Effector memory CD8-positive, alpha-beta T cell (primary cell): ENCODE measurements at places on chromosomes 12 and 14.

- DNase-seq: no peak
These were observed 207.2 kb downstream of the AACS start for GRCh38 chr12:125272383-125272933.

- DNase-seq: no peak
These were observed 67.0 kb downstream of the PTHLH start for GRCh38 chr12:27905285-27906126.

GRCh38 chr14:30678926-30679431, 56.9 kb downstream of the SCFD1 start:
- DNase-seq: no peak

GRCh38 chr12:12704593-12705230, 8.7 kb upstream of the GPR19 start:
- no peak for DNase-seq

GRCh38 chr14:30063746-30064145, 136.1 kb upstream of the PRKD1 start:
- no peak for DNase-seq

GRCh38 chr14:90703841-90704737, 112.1 kb downstream of the TTC7B start:
- no peak for DNase-seq

GRCh38 chr12:18296201-18296908, 35.0 kb downstream of the PIK3C2G start:
- no peak for DNase-seq

GRCh38 chr14:20617138-20618003, 24.1 kb downstream of the OR6S1 start:
- no peak for DNase-seq

DNA sequence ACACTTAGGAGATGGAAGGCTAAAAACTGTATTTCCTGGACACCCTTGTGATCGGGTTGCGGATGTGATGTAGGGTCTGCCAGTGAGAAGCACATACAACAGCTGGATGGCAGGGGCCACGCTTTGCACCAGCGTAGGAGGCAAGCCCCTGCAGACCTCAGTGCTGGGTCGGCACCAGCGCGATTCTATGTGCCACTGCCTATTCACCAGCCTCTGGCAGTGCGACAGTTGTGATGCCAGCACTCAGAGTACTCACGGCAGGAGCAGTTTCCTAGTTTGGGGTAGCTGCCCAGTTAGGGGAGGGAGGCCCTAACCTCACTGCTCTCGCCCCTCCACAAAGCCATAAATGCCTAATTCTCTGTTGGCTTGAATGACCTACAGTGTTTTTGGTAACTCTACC, 31.6 kb downstream of the SPTLC2 start:
- DNase-seq: no peak

GRCh38 chr14:51458563-51458955, 193.2 kb upstream of the FRMD6 start:
- DNase-seq: no peak

DNA sequence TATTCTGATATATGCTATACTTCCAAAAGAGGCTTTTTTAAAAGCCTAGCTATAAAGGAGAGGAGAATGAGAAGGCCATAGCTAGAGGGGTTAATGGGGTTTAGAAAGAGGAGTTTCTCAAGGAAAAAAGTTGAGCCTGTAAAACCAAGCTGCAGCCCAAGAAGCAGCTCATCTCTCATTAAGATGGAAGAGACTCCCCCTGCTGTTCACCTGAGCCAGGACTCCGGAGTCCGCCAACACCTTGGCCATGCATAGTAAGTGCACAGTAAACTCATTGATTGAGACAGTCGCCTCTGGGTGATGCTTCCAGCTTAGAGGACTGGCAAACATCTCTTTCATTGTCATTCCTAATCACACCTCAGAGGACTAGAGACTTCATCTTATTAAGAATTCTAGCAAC, 46.2 kb downstream of the ANO2 start:
- DNase-seq: no peak

DNA sequence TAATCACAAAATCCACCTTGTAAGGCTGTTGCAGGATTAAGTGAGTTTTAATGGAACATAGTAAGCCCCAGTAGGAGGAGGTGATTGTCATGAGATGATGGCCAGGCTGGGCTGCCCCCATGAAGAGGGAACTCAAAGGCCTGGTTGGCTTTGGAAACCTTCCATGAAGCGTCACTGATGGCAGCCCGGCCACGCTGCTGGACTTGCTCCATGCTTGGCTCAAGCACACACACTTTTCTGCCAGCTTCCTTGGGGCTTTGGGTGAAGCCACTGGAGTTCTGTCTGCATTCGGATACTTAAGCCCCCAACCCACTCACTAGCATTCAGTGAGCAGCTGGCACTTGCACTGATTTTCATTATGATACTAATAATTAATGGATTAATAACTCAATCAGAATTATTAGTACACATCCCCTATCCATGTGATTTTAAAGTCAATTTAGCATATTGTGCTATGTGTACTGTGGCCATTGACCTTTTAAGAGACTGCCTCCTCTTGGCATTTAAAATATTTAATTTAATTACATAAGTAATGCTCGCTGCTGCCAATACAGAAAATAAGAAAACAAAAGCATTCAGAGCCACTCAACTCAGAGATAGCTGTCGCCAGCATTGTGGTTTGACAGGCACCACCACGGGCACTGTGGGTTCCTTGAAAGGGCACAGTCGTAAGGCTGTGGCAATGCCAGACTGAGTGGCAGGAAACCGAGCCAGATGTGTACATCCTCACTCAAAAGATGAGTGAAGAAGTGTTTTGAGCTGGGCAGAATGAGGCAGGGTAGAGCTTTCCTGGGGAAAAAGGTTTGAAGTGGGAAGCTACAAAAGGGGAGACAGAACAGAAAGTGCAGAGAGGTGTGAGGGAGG, 15.9 kb downstream of the KRT85 start:
- peak; percentile 66 for DNase-seq

DNA sequence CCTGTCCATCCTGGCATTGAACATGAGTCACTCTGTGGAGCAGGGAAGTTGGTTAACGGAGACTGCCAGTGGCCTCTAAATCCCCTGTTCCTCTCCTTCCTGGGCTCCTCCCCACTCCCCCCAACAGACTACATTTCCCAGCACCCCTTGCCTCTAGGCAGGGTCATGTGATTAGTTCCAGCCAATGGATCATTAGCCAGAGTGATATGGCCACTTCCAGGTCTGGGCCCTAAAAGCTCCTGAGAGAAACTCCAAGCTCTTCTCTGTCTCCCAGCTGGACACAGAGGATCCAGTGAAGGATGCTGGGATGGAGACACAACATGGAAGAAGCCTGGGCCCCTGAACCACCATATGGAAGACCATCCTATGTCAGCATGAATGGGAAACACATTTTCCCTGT, 54.4 kb upstream of the RFLNA start:
- no peak for DNase-seq

GRCh38 chr12:14481201-14481600, 86.5 kb downstream of the PLBD1 start:
- DNase-seq: no peak

DNA sequence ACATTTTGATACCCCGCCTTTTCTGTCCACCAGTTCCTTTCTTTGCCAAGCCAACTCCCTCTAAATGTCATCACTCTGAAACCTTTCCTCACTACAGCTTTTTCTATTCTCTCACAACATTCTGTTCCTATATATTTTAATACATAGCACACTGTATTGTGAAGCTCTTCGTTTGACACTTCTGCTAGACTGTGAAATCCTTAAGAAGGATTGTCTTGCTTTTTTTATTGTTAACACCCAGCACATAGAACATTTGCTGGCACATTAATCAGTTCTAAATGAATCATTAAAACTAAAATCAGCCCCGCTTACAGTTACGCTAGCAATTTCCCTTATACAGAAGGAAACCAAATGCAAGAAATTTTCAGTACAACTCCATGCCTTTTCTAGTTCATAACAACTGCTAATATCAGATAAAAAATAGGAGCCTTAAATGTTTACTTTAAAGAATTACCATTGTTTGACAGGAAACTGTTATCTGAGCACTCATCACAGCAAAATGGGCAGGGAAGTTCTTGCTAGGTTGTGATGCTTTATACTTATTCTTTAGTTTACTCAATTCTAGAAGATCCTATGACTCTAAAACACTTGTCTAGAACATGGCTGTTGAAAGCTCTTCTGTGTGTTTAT, 93.5 kb downstream of the PPP1R12A start:
- no peak for DNase-seq

DNA sequence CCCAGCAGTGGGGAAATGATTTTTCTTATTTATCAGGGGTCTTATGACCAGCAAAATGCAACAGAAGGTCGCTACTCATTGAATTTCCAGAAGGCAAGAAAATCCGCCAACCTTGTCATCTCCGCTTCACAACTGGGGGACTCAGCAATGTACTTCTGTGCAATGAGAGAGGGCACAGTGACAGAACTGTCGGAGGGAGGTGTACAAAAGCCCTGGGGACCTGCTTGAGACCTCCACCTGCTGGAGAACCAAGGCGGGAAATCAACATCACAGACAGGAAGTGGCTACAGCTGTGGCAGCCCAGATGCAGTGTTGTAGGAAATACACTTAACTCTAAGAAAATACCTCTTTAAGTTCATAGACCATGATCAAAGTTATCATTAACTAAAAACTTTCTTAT, 250.9 kb upstream of the OR4E1 start:
- peak; percentile 40 for DNase-seq

DNA sequence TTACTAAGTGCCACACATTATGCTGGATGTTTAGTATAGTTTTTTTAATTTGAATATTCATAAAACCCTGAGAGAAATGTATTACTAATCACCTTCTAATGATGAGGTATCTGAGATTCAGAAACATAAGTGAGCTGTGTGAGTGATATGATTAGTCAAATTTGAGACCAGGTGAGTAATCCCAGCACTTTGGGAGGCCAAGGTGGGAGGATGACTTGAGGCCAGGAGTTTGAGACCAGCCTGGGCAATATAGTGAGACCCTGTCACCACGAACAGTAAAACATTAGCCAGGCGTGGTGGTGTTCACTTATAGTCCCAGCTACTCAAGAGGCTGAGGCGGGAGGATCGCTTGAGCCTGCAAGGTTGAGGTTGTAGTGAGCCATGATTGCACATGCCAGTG, 438.4 kb downstream of the RAD51B start:
- no peak for DNase-seq

- DNase-seq: no peak
These were observed 1713.2 kb upstream of the FLRT2 start for GRCh38 chr14:83816761-83817160.

DNA sequence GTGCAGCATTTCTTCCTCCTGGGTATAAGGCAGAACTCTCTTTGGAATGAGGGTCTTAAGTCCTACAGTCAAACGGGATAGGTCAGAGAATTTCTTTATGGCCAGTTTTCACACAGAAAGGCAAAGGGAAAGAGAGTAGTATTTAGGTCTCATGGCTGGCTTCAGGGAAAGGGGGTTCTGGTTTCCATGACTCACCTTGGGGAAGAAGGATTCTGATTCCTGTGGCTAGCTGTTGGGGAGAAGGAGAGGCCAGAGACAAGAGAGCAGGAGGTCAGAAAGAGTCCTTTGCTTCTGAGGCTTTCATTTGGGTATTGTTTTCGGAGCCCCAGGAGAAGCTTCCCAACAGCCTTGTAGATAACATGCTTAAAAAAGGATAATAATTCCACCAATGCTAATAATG, 332.5 kb downstream of the NPAS3 start:
- no peak for DNase-seq

GRCh38 chr12:30630076-30630978, 65.3 kb downstream of the IPO8 start:
- no peak for DNase-seq

DNA sequence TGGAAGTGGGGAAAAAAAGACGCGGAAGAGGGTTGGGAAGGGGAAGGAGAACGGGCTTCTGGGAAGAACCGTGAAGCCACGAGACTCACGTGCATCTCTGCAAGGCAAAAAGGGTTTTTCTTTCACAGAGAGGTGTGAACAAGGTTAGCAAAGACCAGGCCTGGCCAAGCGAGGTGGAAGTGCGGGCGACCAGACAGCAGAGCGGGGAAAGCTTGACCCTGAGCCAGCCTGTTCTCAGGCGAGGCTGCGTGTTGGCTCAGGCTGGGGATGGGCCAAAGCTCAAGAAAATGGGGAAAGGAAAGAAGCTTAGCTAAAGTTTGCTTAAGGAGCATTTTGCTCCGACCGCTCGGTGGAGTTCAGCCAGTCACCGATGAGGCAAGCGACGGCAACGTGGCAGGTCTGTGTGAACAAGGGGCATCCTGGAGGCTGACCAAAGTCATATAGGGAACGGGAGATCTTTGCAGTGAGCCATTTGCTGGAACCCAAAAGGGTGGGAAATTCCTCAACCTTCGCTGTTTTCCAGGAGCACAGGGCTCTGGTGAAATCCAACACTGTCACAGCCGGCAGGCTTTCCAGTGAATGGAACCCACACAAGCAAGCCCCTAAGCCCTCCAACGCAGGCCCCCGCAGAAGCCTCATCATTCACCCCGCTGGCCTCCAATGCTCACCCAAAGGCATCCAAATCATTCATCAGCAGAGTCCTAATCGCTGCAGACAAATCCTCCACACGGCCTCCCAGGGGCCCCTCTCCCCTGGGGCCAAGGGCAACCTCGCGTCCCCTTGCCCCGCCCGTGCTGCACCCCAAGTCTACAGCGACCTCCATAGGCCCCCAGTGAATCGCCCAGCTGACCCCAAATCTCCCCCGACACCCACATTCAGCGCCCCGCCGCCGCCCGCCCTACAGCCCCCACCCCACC, 754 bp downstream of the ZNF605 start:
- no peak for DNase-seq

GRCh38 chr14:35387219-35387618, 17.3 kb downstream of the NFKBIA start:
- no peak for DNase-seq

DNA sequence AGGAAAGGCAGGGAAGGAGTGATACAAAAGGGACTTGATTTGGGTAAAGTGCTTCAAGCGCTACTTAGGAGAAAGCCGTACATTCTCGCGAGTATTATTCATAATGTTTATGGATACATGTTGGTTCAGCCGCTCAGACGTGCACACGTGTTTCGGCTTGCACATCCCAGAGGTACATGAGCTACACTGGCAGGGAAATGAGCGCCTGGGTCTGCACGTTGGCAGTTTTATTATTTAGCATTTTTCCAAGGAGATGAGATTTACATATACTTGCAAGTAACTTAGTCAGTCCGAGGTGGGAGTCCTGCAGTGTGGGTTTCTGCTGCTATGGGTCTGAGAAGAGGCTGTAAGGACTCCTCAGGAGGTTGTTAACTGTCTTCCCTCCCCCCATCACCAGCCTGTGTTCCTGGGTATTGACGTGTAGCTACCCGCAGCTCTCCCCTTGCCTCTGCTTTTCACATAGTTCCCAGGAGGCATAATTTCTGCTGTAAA, 1.5 kb downstream of the PRKCH start:
- no peak for DNase-seq

GRCh38 chr12:71057330-71057729, 100.5 kb downstream of the TSPAN8 start:
- DNase-seq: no peak

- no peak for DNase-seq
These were observed at the start of gene SVOP for GRCh38 chr12:109020796-109021380. Gene SVOP, minus strand, starts transcription at chr12:109021068. Its CDS starts 200 bp downstream, at chr12:109020868.

- DNase-seq: no peak
These were observed 424.2 kb downstream of the ETNK1 start for GRCh38 chr12:23049180-23049579.

GRCh38 chr12:126847005-126847629, 1419.9 kb upstream of the TMEM132C start:
- no peak for DNase-seq

- DNase-seq: no peak
These were observed 13.1 kb downstream of the ARF6 start for GRCh38 chr14:49905989-49906388.
